ENCODE measurements at places on chromosomes 7 and 10.

- no peak for DNase-seq
Observed at GRCh38 chr7:143980746-143981510, 19.2 kb upstream of the OR6B1 start.

GRCh38 chr7:27586825-27587224 is 75.9 kb downstream of the HIBADH start:
- no peak for DNase-seq

- DNase-seq, result no peak
Observed at GRCh38 chr7:1496531-1497292, 7.5 kb downstream of the INTS1 start.

DNA sequence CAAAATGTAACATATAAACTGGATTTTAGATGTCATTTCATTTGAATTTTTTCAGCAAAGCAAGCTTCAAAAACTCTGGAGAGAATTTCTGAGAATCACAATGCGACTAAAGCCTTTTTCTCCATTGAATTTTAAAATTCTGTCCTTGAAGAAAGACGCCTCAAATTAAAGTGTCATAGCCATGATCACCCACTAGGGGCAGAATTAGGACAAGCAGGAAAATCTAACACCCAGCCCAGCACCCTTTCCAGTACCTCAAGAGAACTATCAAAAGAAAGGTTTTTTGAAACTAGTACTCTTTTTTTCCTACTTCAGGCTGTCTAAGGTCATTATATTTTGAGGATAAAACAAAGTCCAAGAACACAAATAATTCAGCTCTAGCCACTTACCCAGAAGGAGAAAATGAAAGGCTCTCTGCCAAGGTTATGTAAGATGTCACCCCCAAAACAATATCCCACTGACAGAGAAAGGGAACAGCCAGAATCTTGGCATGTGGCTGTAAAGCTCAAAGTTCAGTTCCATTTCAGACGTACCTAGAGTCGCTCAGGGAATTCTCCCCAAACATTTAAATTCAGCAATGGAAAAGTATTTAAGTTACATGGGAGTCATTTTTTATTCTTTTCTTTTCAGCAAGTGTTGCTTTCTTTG is 299.4 kb downstream of the SNX13 start:
- peak; percentile 31 for DNase-seq

All from hippocampal formation (tissue), 2 donors.